Endothelial cell (in vitro differentiated cells): ENCODE measurements at places on chromosomes 4 and X.

- H3K27ac ChIP-seq = no peak overlapping the region
- DNase-seq = no peak
- H3K4me3 ChIP-seq = no peak overlapping the region
- no peaks in the 10 kb centered on the region for H3K4me1 ChIP-seq
- H3K36me3 ChIP-seq = no peaks in the 10 kb centered on the region
Measured at GRCh38 chrX:1529328-1529727, 7.7 kb downstream of the P2RY8 start.

DNA sequence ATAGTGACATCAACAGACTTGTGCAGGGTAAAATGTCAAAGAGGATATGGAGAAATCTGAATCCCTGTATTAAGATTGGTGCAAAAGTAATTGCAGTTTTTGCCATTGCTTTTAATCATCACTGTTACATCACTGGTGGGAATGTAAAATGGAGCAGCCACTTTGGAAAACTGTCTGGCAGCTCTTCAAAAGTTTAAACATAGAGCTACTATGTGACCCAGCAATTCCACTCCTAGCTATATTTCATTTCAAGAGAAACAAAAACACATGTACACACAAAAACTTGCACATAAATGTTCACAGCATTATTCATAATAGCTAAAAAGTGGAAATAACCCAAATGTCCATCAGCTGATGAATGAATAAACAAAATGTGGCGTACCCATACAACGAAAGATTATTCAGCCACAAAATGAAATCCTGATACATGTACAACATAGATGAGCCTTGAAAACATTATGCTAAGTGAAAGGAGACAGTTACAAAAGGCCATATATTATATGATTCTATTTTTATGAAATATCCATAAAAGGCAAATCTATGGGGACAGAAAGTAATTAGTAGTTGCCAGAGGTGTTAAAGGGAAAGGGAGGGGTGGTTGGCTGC, 106.4 kb downstream of the AMELX start:
- no peaks in the 10 kb centered on the region for H3K4me1 ChIP-seq
- DNase-seq = no peak
- H3K27ac ChIP-seq = no peak overlapping the region
- no peak overlapping the region for H3K4me3 ChIP-seq

DNA sequence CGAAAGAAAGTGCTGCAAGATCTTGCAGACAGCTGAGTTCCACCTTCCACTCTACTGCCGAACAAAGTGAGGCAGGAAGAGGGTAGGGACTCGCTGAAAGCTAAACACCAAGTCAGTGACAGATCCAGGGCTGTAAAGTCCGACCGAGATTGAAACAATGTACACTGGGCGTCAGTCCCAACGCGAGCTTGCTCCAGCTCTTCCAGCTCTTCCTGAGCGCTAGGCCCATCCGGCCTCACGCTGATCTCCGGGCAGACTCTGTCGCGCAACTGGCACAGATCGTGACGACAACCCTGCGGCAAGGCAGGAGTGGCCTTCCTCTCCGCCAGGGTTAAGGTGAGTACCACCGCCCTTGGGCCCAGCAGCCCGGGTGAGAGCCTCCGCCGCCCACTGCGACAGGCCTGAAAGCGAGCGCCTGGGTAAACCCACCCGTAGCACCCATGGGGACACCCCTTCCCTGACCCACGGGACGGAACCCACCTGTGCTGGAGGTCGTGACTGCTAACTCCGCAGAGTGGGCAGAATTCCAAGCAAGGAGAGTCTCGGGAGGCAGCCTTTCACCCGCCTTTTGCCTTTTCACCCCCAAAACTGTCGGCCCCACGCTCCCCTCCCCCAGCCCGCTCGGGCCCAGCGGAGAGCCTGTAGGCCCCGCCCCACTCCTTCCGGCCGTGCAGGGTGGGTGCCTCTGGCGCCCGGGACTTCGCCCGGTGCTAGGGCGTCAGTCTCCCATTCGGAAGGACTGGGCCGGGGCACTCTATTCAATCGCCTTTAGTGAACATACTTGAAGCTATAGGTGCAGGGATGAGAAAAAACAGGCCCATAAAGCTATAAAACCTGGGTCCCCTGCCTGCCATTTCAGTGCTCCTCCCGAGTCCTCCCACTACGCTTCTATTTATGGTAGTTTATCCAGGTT, at the start of gene TMLHE:
TSS of gene TMLHE (minus strand) at position 641 of the 913 bp plus-strand sequence. CDS start 67,676 bp downstream, outside the sequence.
- H3K27me3 ChIP-seq = no peaks in the 10 kb centered on the region
- no peaks in the 10 kb centered on the region for H3K36me3 ChIP-seq
- DNase-seq = peak; percentile 33
- peak within 1 kb of the TSS; percentile 94 for H3K4me3 ChIP-seq
- peak within 1 kb of the TSS; percentile 97 for H3K27ac ChIP-seq

DNA sequence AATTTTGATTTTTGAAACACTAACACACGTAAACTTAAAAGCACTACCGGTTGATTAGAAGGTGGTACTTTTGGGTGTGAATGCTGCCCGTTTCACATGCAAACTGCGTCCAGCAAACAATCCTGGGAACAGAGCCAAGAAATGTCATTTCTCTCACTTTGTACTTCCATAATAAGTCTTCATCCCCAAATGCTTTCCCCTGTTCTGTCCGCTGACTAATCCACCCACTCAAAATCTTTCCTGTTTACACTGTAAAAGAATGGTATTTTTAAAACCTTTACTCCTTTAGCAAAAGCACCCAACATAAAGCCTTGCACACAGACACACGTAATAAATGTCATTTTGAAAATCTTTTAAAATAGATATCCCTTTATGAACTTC, 39.1 kb upstream of the PDLIM5 start:
- H3K36me3 ChIP-seq = no peaks in the 10 kb centered on the region
- no peak for DNase-seq
- peaks cover 2% of the 10 kb centered on the region for H3K27me3 ChIP-seq

DNA sequence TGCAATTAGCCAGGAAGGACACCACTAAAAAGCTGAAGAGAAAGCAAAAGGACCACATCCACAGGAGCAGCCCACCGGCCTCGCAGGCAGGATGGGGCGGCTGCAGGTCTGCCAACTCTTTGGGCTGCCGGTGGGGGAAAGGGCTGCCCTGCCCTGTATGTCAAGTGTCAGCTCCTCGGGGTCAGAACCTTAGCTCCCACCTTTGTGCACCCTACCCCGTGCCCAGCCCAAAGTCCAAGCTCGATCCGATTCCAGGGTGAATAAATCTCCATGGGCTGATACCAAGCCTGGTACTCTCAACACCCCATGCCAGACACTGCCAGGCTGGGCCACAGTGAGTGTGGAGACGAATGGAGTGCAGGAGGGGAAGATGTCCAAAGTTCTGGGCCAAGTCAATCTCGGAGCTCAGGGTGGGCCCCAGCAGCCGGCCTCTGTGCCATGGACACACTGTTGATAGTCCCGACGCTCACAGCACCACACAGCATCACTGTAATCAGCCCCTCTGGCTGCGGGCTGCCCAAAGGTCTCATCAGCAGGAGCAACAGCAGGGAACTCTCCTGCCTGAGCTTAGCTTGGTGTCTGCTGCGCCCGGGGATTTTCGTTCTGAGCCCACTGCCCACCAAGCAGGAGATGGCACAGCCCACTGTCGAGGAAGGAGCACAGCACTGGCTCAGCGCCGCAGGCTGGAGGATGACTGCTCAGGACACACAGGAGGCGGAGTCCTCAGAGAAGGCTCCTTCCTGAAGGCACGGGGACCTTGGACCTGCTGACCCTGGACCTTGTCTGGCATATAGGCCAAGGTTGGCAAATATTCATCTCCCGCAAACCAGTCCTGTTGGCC, 84.4 kb downstream of the JAKMIP1 start:
- H3K4me1 ChIP-seq = peaks cover 3% of the 10 kb centered on the region
- H3K36me3 ChIP-seq = no peaks in the 10 kb centered on the region
- H3K27me3 ChIP-seq = peaks cover 6% of the 10 kb centered on the region
- no peak overlapping the region for H3K27ac ChIP-seq
- no peak overlapping the region for H3K4me3 ChIP-seq
- DNase-seq = no peak

- peaks cover 1% of the 10 kb centered on the region for H3K27me3 ChIP-seq
- H3K36me3 ChIP-seq = no peaks in the 10 kb centered on the region
- DNase-seq = peak; percentile 87
- H3K4me3 ChIP-seq = peak within 1 kb of the TSS; percentile 94
Measured at GRCh38 chr4:176065435-176066291, at the start of gene WDR17. Gene WDR17 (plus strand): TSS chr4:176065841. CDS start chr4:176111581, 45,740 bp downstream.

DNA sequence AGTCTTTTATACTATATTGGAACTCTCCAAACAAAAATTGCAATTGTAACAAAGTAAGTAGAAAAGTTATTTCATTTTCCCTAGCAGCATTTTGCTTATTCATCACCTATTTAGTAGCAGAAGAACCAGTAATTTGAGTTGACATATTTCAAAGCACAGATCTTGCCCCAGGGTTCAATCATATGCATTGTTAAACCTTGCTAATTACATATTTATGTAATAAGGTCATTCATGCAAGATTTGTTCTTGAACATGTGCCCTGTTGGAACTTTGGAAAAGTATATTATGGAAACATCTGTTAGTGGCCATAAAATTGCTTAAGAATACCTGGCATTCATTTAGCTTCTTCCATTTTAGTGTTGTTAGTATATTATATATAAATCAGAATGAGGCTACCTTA, 191.7 kb downstream of the TLL1 start:
- no peaks in the 10 kb centered on the region for H3K27me3 ChIP-seq
- DNase-seq = no peak
- no peak overlapping the region for H3K4me3 ChIP-seq
- H3K27ac ChIP-seq = no peak overlapping the region
- H3K36me3 ChIP-seq = peaks cover 19% of the 10 kb centered on the region

GRCh38 chr4:15303052-15303641, 124.7 kb upstream of the C1QTNF7 start:
- H3K27me3 ChIP-seq = peaks cover 4% of the 10 kb centered on the region
- H3K36me3 ChIP-seq = no peaks in the 10 kb centered on the region
- no peak overlapping the region for H3K4me3 ChIP-seq

DNA sequence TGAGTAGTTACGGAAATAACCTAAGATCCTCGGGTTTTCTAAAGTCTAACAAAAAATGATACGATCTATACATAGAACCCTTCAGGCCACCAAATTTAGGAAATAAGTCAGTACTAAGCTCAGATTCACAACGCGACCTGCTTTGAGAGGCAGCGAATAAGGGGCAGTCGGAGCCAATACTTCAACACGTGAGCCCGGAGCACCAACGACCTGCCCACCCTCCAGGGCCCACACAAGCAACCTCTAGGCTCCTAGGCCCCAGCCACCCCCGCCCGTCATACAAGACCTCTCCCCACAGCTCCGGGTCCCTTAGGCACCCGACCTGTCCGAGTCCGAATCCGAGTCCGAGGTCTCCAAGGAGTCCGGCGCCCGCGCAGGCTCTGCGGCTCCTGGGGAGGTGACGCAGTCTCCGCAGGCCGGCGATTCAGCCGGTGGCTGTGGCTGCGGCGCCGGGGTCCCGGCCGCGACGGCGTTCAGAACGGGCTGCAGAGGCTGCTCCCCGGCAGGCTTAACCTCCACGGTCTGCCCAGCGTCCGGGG, 580 bp downstream of the NAF1 start:
- H3K27ac ChIP-seq = peak overlapping the region; percentile 94
- H3K27me3 ChIP-seq = peaks cover 8% of the 10 kb centered on the region
- H3K36me3 ChIP-seq = peaks cover 4% of the 10 kb centered on the region
- H3K4me1 ChIP-seq = peaks cover 24% of the 10 kb centered on the region
- DNase-seq = peak; percentile 59
- peak overlapping the region; percentile 96 for H3K4me3 ChIP-seq

DNA sequence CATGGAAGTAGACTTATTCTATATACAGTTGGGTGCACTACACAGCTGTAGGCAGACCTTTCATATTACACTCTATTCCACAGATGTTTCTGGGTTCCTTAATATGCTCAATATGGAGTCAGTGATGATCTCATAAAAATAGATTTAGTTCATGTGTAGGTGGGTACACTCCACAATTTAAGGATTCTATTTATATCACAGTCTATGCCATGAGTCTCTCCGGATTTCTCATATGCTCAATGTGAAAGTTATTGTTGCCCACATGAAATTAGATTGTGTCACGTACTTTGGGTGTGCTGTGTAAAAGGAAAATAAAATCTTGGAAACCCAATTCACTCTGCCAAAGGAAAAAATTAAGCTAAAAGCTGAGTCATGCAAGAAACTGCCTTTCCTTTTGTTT, 32.5 kb upstream of the TASL start:
- no peak overlapping the region for H3K4me3 ChIP-seq
- H3K4me1 ChIP-seq = no peaks in the 10 kb centered on the region
- no peak for DNase-seq
- H3K27me3 ChIP-seq = no peaks in the 10 kb centered on the region
- H3K27ac ChIP-seq = no peak overlapping the region
- no peaks in the 10 kb centered on the region for H3K36me3 ChIP-seq

DNA sequence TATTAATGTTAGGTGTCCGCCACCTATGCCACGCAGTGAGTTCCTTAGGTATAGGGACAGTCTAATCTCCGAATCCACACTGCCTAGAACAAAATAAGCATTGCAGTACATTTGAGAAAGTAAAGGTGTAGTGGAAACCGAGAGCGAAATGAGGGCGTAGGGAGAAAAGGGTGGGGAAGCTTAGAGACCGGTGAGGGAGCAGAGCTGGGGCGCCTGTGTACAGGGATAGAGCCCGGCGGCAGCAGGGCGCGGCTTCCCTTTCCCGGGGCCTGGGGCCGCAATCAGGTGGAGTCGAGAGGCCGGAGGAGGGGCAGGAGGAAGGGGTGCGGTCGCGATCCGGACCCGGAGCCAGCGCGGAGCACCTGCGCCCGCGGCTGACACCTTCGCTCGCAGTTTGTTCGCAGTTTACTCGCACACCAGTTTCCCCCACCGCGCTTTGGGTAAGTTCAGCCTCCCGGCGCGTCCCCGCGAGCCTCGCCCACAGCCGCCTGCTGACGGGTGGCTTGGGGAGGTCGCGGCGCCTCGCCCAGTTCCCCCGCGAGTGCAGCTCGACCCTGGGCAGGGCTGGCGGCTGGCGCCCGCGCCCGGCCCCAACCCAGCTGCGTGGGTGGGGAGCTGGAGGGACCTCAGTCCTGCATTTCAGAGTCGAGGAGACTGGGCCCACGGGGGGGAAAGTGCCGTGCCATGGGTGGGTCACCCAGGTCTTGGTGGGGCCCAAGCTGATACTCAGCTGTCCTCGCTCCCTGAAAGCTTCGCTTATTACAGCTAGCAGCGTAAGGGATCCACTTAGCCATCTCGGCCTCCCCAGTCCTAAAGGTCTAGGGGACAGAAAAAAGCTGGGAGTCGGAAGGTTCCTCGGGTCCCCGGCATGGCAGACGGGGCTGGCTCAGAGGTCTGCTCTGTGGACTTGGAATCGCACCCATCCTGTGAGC, at the start of gene ANXA3:
TSS of gene ANXA3 (plus strand) at position 351 of the 932 bp plus-strand sequence. CDS start 2,704 bp downstream, outside the sequence.
- peak within 1 kb of the TSS; percentile 80 for H3K27ac ChIP-seq
- H3K36me3 ChIP-seq = peaks cover 10% of the 10 kb centered on the region
- peak within 1 kb of the TSS; percentile 91 for H3K4me3 ChIP-seq
- H3K27me3 ChIP-seq = peaks cover 3% of the 10 kb centered on the region
- H3K4me1 ChIP-seq = peaks cover 16% of the 10 kb centered on the region
- peak; percentile 33 for DNase-seq

GRCh38 chrX:5084279-5084678, 1144.4 kb downstream of the NLGN4X start:
- no peaks in the 10 kb centered on the region for H3K27me3 ChIP-seq
- no peak for DNase-seq
- H3K4me1 ChIP-seq = no peaks in the 10 kb centered on the region
